Posterior vena cava (tissue), 2 donors: ENCODE measurements at places on chromosomes 11 and 22. TPM values are rescaled to one million over a fixed set of nuclear protein-coding genes. Genes with fewer than 3 reads are reported as not detected.

DNA sequence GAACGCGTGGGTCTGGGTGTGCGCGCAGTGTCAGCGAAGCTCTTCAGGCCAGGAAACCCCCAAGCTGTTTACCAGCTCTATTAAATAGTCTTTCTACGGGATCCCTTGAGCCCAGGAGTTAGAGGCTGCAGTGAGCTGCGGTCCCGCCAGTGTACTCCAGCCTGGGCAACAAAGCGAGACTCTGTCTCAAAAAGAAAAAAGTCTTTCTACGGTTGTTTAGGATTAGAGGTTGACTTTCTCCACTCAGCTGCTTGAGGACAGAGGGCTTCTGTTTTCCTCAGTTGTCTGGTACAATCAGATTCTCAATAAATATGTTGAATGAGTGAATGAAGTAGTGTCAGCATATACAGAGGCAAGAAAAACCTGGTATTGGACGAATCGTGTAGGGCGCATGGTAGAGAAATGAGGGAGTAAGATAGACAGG is 619 bp downstream of the SART1 start:
- no peak for DNase-seq

DNA sequence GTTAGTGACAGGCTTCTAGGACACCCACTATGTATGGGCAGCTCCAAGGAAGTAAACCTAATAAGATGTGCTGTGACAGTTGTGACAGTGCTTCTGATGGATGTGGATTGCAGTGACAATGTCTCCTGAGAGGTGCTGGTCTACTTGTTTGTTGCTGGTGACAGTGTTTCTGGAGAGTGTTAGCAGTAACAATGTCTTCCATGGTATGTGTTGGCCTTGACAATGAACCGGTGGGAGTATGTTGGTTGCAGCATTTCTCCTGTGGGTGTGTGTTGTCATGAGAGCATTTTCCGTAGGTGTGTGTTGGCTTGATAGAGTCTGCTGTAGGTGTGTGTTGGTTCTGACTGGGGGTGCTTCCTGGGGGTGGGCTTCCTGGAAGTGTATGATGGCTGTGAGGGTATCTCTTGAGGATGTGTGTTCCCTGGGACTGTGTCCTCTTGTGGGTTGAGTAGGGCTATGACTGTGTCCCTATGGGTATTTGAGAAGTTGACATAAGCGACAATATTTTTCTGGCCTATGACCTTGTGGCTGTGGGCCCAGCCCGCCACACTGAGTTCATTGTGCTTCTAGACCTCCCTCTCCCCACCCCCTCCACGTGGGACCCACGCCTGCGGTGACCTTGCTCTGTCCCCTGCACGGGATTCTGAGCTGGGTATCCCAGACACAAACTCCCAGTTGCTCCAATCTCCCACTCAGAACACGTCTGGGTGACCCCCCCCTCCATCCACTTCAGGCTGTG is 1.2 kb downstream of the DCHS1 start:
- DNase-seq, result no peak

DNA sequence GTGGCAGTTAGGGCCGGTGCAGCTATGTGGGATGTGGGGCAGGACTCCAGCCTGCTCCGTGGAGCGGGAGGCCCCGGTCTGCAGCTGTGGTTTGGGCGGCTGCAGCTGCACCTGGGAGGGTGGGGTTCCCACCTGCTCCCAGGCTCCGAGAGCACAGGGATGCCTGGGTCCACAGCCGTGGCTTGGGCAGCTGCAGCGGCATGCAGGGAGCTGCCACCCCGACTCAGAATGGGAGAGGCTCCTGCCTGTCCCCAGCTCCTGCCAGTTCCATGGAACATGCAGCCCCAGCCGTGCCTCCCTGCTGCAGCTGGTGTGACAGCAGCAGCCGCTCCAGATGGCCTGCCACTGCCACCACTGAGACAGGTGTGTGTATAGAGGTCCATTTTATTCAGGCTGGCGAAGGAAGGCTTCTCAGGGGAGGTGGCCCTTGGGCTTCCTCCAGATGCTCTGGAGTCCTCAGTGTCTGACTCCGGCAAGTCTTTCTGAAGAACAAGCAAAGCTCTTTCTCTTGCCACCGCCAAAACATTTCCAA is 21.8 kb upstream of the UPK3A start:
- no peak for DNase-seq

DNA sequence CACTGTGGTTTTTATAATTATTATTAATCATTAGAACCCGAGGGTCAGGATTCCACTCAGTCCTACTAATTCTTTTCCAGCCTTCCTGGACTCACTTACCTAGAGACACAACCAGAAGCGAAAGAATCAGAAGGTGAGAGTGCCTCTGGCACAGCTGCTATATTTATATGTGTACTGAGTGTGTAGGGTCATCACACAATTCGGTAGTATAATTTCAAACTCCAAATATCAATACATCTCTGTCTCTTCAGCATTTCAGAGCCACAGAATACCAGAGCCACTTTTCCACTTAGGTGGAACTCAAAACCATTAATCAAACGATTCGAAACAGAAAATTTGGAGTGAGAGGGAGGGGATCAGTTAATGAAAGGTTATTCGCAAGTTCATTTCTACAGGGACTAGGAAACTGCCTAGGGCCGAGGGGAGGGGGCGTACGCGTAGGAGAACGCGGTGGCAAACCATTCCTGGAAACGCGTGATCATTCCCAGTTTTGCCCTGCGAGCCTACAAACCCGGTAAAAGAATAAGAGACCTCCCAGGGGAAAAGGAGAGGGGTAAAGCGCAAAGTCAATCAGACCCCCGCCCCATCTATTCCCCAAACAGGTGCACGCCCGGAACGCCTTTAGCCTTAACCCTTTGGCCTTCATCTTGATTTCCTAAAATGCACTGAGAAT is 5.4 kb downstream of the BSX start:
- no peak for DNase-seq

DNA sequence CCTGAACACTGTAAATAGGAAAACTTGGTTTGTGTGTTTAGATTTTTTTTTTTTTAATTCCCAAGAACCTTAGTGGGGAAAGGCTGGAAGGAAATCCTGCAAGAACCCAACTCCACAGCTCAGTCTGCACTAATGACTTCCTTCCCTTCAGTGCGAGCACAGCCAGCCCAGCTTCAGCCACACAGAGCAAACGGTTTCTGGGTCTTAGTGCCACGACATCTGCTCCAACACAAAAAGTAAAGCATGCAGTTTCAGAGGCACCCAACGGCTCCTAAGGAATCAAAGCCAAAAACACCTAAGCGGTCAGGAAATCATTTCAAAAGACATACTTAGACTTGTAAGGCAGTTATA is 236.1 kb downstream of the TTC28 start:
- peak; percentile 83 for DNase-seq

The PATE2 gene
- total RNA-seq, result not detected

The IFITM10 gene
- 2.4 TPM for total RNA-seq

The RTN4R gene
- 0.76 TPM for total RNA-seq

The VSIG10L2 gene
- 0.14 TPM for total RNA-seq

The C1QTNF4 gene
- 2.0 TPM for total RNA-seq

The TYR gene
- not detected for total RNA-seq
